ENCODE measurements at places on chromosomes 4 and X.

DNA sequence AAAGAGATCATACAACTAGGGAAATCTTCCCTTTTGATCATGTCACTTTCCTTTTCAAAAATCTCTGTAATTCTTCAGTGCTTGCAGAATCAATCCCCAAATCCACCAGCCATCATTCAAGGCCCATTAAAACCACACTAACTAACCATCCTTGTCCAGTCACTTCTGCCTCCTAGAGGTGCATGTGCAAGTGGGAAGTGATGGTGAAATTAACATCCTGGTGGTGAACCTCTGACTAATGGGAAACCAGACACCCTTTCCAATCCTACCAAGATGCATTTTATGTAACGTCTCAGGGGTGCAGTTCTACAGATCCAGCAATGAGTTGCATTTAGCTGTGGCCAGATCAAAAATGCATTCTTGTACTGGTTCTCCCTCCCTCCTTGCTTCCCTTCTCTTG lies 341.8 kb downstream of the RAPGEF2 start:
- no peak for DNase-seq

- no peak for DNase-seq
Measured at GRCh38 chr4:96753216-96753615, 913.3 kb downstream of the PDHA2 start.

- no peak for DNase-seq
Measured at GRCh38 chrX:2733286-2733685, 18.6 kb upstream of the XG start.

DNA sequence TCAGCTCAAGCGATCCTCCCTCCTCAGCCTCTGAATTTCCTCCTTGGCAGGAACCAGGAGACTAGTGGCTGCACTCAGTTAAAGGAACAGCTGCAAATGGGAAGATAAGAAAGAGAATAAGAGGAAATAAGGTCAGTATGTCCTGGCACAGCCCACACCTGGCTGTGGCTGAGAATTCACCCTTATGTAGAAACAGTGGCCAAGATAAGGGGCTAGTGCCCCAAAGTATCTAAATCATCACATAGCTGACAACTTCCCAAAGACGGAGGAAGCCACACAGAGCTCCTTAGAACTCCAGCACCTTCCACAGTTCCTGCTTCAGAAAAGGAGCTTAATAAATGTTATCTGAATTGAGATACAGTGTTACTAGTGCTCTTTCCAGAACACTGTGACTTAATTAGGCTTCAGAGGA lies 2.3 kb upstream of the CHIC2 start:
- no peak for DNase-seq

DNA sequence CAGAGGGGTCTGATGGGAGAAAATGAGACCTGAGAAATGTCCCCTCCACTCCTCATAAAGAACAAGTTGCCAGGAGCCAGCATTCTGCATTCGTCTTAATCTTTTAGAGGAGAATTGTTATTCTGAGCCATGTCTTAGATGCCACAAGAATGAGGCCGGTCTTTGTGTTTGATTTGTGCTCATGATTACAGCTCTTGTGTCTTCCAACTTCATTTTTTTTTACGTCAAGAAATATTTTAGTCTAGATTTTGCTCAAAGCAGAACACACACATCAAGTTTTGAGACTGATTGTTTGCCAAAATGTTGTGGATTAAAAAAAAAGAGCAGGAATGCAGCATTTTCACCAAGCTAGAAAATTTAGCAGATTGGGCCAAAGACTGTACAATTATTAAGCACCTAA lies 130.6 kb upstream of the PITX2 start:
- no peak for DNase-seq

DNA sequence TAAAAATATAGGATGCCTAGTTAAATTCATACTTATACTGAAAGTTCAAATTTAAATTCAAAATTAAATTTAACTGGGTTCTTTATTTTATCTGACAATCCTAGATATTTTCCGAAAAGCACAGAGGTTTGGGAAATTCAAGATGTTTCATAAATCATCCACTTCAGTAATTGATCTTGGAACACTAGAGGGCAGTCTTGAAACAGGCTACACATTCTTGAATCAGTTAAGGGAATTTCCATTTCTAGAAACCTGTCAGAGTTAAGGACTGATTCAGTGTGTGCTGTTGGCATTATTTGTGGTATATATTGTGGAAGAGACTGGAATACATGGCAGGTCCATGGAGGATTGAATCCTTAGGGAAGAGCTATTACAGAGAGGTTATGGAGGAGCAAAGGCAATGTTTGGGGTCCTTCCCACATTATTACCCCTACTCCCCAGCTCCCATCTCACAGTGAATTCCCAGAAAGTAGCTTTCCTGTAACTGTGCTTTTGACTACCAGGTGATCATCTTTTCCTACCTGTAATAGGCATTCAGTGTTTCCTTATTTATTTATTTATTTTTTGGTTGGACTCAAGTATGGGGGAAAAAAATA lies 92.9 kb downstream of the EGF start:
- DNase-seq, result no peak

GRCh38 chrX:70038951-70039350 lies 10.8 kb downstream of the AWAT2 start:
- DNase-seq, result no peak

GRCh38 chr4:11436084-11436483 lies 7.4 kb upstream of the HS3ST1 start:
- no peak for DNase-seq

GRCh38 chrX:92241249-92241648 lies 462.1 kb downstream of the PCDH11X start:
- DNase-seq, result no peak

- DNase-seq, result no peak
Measured at GRCh38 chr4:10283761-10284160, 167.2 kb upstream of the WDR1 start.

DNA sequence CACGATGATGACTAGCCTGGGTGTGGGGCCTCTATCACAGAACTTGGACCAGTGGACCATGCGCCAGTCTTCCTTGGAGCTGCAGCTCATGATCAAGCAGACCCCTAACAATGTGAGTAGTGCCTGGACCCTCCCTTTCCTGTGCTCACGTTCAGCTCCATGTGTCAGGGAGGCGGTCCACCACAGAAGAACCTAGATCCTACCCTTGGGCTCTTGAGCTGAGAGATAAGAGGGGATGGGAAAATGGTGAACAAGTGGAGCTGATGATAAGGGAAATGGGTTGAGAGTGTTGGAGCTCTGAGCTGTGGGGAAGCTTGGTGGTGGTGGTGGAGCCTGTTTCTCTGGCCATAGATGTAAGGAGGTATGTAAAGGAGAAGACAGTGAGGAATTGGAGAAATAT lies 13.1 kb downstream of the MED12 start:
- no peak for DNase-seq

GRCh38 chrX:154058214-154058997 lies 38.7 kb upstream of the IRAK1 start:
- no peak for DNase-seq

DNA sequence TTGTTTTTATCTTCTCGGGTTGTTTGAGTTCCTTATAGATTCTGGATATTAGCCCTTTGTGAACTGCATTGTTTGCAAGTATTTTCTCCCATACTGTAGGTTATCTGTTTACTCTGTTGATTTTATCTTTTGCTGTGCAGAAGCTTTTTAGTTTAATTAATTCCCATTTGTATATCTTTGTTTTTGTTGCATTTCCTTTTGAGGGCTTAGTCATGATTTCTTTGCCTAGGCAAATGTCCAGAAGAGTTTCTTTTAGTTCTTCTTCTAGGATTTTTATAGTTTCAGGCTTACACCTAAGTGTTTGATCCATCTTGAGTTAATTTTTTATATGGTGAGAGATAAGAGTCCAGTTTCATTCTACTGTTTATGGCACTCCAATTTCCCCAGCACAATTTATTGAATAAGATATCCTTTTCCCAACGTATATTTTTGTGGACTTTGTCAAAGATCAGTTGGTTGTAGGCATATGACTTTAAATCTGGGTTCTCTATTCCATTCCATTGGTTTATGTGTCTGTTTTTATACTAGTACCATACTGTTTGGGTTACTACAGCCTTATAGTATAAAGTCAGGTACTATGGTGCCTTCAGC lies 54.3 kb downstream of the EGF start:
- DNase-seq, result no peak

DNA sequence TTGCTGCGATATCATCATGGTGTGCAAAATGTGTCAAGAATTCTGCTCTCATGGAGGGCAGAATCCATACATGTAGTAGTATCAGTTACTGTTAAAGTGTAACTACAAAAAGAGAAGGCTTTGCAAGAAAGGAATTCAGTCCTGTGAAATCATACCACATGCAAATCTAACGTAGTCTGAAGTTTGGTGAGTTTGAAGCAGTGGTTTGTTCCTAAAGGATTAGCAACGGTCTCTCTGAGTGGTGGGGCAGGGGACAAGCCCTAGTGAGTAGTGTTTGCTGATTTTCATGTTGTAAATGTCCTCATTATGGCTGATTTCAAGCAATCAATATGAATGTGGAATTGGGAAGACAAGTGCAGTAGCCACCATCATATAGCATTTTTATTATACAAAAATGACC lies 47.1 kb upstream of the CLNK start:
- no peak for DNase-seq

- DNase-seq, result no peak
Measured at GRCh38 chr4:8013976-8014726, 74.5 kb upstream of the AFAP1 start.

- no peak for DNase-seq
Measured at GRCh38 chr4:152672206-152673092, 7.3 kb downstream of the TMEM154 start.

DNA sequence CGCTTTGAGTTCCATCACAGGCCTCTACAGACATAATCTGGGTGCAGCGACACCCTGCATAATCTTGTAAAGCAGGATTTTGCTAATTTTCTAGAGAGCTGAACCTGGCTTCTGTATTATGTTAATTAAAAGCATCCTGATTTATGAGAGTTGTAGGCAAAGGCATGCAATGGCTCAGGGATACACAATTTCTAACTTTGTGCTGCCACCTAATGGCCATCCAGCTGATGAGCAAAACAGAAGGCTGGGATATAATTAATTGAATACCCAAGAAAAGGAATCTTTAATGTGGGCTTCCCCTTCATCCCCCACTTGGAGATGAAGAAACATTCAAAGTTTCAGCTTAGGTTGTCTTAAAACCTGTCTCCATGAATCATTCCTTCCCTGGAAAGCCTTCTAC lies 78.1 kb downstream of the BMP15 start:
- peak; percentile 3 for DNase-seq

GRCh38 chrX:139222511-139223200 lies 307.9 kb upstream of the F9 start:
- no peak for DNase-seq

DNA sequence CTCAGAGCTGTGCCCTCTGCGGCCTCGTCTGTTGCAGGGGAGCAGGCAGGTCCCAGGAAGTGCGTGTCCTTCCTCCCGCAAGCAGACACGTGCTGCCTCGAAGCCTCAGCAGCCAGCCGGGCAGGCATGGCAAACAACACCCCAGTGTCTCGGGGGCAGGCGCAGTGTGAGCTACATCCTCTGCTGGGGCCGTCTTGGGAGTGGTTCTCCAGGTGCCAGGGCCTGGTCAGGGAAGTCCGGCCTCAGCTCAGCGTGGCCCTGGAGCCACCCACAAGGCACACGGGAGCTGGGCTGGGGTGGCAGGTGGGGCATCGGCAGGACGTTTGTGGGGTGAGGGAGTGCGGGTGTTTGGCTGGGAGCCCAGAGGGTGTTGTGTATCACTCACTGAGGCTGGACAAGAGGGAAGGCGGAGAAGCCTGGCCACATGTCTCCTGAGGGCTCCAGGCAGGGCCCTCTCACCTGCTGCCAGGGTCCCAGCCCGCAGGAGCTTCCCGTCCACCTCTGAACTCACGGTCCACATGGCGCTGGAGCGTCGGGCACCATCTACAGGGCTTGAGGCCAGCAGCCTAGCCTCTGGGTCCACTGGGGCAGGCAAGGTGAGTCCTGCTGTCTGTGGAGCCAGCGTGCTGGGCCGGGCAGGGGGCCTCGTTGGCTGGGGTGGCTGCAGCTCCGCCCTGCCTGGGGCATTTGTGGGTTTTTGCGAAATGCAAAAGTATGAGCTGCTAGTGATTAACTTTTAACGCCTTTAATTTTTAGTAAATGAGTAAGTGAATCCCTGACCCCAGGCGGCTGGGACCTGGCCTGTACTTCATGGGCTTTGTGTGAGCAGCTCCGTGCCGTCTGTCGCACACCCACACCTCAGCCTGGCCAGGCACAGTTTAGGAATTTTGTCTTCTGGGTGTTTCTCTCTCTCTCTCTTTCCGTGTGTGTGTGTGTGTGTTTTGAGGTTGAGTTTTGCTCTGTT lies 17.3 kb upstream of the UVSSA start:
- no peak for DNase-seq

DNA sequence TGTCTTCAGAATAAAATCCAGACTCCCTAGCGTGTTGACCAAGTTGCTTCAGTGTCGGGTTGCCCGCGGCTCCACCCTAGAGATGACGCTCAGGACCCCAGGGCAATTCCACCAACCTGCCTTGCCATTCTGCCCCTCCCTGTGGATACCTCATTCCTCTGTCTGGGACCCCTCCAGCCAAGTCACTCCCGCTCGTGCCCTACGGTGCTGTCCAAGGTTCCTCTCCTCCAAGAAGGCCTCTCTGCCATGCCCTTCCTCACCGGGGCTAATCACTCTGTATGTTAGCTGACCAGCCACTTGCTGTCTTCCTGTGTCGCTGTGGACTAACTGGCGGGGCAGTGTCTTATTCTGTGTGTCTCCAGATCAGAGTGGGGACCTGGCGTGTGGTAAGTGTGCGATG lies 46.6 kb downstream of the TENM3 start:
- DNase-seq, result no peak

GRCh38 chr4:139965789-139966188 lies 188.2 kb downstream of the MAML3 start:
- no peak for DNase-seq

DNA sequence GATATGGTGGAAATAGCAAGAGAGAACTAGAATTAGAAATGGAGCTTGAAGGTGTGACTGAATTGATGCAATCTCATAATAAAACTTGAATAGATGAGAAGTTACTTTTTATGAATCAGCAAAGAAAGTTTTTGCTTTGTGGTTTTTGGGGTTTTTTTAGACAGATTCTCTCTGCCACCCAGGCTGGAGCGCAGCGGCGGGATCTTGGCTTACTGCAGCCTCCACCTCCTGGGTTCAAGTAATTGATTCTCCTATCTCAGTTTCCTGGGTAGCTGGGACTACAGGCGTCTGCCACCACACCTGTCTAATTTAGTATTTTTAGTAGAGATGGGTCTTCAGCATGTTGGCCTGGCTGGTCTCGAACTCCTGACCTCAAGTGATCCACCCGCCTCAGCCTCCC lies 23.7 kb upstream of the NEIL3 start:
- no peak for DNase-seq

GRCh38 chr4:37471971-37472370 lies 214.2 kb downstream of the RELL1 start:
- no peak for DNase-seq

DNA sequence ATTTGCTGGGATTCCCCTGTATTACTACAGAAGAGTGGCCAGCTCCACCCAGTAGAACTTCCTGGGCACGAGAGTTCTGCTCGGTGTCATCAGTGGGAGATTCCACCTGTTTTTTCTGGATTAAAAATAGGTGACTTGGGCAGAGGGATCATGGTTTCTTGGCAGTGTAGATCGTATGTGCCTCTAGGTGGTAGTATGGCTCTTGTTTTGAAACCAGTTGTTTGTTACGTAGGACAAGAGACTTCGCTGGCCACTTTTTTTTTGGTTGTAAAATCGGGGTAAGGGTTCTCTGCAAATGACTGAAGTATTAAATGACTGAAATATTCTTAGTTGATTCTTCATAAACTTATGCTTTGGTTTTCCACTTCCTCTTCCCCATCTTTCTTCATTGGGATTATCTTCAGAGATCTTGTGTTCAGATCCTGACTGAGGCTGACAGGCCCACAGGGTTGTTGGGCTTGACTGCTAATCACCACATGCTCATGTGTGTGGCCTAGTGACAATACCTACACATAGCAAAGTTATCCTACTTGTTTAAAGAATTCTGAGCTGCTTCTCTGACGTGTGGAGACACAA lies 43.8 kb upstream of the WDR1 start:
- no peak for DNase-seq

GRCh38 chr4:124504431-124504830 lies 208.1 kb downstream of the ANKRD50 start:
- no peak for DNase-seq

All from heart right ventricle (tissue), 16 donors.